CD4-positive, alpha-beta T cell treated with Interleukin-4 for 4 hours (primary cell): ENCODE measurements at places on chromosomes 6 and 20.

- no peak for DNase-seq
Measured at GRCh38 chr6:35967076-35967774, 46.3 kb upstream of the SRPK1 start.

DNA sequence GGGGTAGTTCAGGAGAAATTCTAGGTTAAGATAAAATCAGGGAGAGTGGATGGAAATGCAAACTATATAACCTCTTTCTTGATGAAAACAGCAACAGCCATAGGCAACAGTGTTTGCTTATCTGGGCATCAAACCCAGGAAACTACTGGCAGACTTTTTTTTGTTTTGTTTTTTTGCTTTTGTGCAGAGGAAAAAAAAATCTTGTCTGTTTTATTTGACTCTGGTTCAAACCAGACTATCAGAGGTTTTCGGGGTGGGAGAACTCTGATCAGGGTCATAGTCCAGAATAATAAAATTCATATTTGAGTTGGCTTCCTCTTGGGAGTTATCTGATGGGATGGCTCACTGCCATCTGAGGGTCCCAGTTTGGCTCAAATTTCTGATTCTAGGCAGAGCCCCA lies 88.8 kb upstream of the ZNFX1 start:
- DNase-seq = no peak

GRCh38 chr6:150382171-150382570 lies 13.4 kb downstream of the IYD start:
- DNase-seq = no peak

GRCh38 chr6:150719831-150720230 lies 120.1 kb downstream of the PLEKHG1 start:
- no peak for DNase-seq
